ENCODE measurements at places on chromosomes 1 and 21.

GRCh38 chr1:232301246-232301645 is 328.7 kb downstream of the SIPA1L2 start:
- no peak for DNase-seq

- DNase-seq, result no peak
Observed at GRCh38 chr1:40575336-40575735, 43.9 kb downstream of the ZNF684 start.

GRCh38 chr1:63668298-63668697 is 75.1 kb downstream of the PGM1 start:
- DNase-seq, result no peak

DNA sequence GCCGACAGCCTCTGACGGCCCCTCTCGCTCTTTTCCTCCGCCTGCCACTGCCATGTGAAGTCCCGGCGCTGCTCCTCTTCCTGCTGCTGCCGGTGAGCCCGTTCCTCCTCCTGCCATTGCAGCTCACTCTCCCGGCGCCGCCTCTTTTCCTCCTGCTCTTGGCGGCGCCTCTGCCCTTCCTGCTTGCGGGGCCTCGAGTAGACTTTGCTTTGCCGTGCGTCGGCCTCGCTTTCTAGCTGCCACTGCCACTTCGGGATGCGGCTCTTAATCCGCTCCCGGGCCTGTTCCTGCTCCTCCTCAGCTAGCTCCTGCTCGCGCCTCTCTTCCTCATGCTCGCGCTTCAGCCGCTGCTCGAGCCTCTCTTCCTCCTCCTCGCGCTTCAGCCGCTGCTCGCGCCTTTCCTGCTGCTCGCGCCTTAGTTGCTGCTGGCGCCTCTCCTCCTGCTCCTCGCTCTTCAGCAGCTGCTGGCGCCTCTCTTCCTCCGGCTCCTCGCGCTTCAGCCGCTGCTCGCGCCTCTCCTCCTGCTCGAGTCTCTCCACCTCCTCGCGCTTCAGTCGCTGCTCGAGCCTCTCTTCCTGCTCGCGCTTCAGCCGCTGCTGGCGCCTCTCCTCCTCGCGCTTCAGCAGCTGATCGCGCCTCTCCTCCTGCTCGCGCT is 4.3 kb downstream of the TCHH start:
- DNase-seq, result no peak

- no peak for DNase-seq
Observed at GRCh38 chr1:8418301-8418700, 100.4 kb downstream of the SLC45A1 start.

DNA sequence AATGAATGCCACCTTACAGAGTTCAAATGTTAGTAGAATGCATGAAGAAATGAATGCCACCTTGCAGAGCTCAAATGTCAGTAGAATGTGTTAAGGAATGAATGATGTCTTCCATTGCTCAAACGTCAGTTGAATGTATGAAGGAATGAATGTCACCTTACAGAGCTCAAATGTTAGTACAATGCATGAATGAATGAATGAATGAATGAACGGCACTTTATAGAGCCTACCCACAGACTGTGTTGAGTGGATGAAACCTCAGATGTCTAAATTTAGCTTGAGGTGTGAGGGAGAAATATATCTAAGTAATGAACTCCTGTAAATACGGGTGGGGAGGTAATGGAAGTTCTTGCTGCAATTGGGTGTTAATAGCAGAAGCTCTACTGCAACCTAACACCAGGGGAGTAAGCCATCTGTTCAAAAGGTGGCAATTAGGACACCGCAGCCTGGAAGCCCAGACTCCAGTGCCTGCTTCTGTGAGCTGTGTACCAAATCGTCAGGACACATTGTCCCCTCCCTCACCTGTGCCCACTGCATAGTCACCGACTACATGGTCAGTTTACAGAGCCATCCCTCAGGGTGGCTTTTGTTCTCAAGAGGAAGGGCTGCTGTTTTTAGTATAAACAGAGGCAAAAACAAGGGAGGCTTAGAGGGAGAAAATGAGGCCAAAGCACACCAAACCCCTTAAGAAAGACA is 26.7 kb downstream of the SUSD4 start:
- no peak for DNase-seq

- no peak for DNase-seq
Observed at GRCh38 chr1:65054481-65054880, 88.1 kb upstream of the JAK1 start.

- DNase-seq, result no peak
Observed at GRCh38 chr1:112386731-112387346, 9.2 kb upstream of the CTTNBP2NL start.

DNA sequence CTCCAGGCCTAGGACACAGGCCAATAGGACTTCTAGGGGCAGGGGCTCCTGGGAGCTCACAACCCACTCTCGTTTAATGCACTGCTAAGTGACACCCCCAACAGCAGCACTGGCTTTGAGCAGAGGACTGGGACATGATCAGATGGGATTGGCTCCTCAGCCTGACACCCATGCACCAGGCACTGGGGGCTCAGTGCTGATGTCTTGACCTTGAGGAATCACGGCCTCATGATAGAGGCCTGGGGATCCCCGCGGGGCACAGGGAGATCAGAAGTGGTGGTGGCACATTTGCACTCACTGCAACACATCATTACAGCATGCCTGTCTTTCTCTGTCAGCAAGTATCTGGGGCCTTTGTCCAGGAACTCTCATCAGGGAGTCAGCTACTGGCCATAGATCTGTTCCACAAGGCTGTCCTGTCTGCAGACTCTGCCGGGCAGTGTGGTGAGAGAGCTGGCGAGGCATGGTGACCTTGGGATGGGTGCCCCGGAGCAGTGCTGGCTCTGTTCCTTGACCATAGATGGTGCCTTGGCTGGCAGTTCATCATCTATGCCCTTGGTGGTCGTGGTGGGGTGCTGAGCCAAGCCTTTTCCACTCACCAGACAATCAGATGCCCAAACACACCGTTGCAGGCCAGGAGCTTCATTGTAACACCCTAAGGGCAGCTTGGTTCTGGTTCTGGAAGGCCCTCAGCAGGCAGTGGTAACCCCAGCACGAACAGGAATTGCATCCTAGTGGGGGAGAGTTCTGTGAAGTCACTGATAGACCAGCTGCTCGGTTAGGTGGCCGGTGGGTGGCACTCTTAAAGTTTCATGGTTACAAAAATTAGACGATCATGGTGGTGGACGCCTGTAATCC is 22.2 kb upstream of the PARP1 start:
- DNase-seq, result no peak
